ENCODE measurements at places on chromosomes 7 and 10.

DNA sequence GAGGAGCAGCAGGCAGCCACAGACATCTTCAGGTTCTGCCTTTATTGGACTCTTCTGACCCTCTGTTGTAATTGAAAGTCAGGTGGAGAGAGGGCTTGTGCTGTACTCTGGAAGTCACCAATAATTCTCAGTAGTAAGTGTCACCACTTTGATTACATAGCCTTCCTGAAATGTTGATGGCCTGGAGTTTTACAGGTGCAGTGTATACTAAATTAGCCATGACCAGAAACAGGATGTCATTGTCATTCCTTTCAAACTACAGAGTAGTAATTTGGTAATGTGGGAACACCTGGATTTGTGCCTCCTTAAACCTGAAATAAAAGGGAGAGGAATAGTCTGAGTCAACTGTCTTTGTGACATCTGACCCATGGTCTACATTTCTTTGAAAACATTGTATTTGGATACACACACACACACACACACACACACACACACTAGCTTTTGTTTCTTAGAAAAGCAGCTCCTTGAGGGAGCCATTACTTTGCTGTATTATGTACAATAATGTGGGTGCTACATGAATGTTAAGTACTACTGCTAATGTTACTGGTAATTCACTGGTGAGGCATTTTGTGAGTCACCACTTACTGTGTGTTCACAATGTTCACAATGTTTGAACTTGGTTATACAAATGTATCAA lies 19.6 kb downstream of the ARL4A start:
- DNase-seq: no peak

GRCh38 chr10:99740933-99741559 lies 9.0 kb downstream of the CUTC start:
- no peak for DNase-seq

DNA sequence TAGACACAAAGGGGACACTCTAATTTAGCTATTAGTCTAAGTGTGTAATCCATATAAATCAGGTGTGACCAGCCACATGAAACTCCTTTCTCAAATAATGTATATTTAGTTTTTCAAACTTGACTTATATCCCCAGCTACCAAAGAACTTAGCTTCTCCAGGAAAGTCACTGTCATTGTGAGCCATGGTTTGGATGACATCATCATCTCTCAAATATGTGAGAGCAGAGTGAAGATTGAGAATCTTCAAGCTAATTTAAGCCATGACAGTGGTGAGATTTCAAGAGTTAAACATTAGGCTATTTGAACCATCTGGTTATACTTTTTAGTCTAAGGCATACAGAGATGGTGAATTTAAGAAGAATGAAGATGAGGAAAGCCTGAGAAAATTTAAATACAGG lies 1165.6 kb downstream of the CNTNAP2 start:
- no peak for DNase-seq

DNA sequence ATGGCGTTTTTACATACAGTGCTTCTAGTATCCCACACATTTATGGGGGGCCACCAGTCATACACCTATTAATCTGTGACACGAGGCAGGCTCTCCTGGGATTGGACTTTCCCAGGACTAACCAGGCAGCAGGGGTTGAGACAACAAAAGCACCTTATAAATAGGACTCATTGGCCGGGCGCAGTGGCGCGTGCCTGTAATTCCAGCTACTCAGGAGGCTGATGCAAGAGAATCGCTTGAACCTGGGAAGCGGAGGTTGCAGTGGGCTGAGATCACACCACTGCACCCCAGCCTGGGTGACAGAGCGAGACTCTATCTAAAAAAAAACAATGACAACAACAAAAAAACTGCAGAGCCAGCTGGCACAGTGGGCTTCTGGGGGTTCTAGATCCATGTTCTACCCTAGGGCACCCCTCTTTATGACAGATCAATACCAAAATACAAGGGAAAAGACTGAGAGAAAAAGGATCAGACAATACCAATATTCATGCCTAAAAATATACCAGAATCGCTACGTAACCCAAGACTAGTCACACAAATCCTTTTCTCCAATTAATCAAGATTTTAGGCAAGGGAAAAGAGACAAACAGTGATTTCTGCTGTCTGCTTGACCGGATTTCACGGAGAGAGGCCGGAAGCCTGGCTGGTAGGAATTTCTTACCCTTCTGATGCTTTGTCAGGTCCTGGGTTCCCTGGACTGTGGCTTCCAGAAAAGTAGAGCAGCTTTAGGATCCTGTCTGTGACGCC lies 98.4 kb upstream of the CCNY start:
- no peak for DNase-seq

DNA sequence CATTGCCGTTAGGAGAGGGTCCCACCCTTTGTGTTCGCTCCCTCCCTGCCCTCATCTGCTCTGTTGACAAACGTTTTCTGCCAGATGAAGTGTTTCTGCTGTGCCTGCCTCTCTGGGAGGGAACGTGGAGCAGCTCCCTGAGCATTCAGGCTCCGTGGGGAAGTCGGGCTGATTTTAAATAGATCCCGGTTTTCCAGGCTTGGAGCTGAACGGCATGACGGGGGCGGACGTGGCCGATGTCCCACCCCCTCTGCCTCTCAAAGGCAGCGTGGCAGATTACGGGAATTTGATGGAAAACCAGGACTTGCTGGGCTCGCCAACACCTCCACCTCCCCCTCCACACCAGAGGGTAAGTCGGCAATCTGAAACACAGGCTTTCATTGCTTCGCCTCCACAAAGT lies 101.9 kb upstream of the NPS start:
- DNase-seq: no peak

GRCh38 chr10:78634389-78634815 lies 434.4 kb upstream of the ZMIZ1 start:
- peak; percentile 30 for DNase-seq

DNA sequence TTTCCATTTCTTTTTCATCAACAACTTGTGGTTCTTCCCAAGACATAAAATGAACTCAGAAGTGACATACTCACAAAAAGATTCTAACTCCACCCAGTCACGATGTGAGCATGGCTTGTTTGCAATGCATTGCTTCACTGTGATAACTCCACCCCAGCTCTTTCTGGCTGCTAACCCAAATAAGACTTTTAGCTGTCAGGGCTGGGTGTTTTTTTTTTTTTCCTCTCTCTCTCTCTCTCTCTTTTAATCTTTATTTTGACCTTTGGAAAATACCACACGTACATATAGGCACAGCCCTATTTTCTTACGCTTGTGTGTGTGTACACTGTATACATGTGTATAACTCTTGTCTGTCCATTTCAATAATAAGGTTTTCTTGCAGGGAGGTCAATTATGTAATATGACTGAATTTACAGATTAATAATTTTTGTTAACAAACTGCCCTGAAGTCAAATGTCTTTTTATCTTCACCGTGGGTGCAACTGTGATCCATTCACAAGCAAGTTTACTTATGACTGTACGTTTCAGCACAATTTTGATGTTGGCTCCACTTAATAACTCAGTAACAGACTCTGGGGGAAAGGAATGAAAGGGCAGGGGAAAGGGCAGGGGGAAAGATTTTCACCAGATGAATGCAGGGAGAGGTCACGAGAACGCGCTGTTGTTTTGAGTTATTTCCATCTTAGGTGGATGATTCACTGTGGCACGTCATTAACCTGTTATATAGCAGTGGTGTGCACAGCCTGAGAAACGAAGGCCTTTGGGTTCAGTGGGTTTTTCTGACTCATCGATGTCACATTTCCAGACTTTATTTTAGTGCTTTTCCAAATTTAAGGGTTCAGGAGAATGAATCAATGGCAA lies 49.1 kb downstream of the APBB1IP start:
- no peak for DNase-seq

DNA sequence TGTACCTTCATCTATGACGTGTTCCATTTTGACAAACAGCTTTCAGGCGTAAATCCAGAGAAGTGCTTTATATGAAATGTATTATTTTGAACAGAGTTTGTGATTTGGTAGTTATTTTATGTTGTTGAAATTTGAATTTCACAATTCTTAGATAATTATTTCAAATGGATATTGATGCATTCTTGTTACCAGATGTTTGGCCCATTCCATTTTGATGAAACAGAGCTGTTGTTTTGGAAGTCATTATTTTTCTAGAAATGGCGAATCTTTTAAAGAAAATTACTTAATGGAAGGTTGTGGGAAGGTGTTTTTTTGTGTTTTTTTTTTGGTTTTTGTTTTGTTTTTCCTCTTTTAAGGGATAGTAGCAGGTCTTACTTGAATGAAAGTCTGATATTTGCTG lies 2.4 kb downstream of the OTUD1 start:
- no peak for DNase-seq

Measured in HT-29 (cell line).